CD4-positive, alpha-beta T cell treated with Interleukin-21 for 1 hour (primary cell): ENCODE measurements at places on chromosomes 6 and 20.

- DNase-seq = no peak
These were observed 52.2 kb upstream of the FAM83C start for GRCh38 chr20:35344354-35344837.

DNA sequence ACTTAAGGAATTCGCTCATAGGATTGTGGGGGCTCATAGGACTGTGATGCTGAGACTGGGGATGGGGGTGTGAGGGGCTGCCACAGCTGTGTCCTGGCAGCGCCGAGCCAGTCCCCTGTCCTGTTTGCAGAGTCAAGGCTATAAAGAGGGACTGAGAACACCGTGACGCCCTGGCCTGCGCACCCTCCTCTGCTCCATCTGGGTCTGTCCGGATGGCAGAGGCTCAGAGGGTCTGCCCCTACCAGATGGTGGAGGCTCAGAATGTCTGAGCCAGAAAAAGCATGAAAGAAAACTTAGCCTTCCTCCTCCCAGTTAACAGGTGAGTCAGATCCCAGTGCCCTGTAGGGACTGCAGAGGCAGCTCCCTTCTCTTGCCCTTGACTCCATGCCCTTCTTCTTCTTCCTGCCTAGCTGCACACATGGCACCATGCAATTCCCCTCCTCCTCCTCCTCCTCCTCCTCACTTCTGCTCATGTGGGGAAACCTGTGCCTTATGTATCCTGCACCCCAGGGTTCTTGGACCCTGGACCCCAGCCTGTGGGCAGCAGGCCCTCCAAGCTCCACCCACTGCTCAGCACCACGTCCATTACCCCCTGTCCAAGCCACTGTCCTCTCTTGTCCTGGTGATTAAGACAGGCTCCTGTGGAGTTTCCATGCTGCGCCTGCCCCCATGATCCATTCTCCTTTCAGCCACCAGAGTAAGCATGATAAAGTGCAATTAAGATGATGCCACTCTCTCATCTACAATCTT is 410.0 kb upstream of the SULF2 start:
- no peak for DNase-seq

GRCh38 chr6:75157336-75157735 is 48.5 kb downstream of the COL12A1 start:
- no peak for DNase-seq

DNA sequence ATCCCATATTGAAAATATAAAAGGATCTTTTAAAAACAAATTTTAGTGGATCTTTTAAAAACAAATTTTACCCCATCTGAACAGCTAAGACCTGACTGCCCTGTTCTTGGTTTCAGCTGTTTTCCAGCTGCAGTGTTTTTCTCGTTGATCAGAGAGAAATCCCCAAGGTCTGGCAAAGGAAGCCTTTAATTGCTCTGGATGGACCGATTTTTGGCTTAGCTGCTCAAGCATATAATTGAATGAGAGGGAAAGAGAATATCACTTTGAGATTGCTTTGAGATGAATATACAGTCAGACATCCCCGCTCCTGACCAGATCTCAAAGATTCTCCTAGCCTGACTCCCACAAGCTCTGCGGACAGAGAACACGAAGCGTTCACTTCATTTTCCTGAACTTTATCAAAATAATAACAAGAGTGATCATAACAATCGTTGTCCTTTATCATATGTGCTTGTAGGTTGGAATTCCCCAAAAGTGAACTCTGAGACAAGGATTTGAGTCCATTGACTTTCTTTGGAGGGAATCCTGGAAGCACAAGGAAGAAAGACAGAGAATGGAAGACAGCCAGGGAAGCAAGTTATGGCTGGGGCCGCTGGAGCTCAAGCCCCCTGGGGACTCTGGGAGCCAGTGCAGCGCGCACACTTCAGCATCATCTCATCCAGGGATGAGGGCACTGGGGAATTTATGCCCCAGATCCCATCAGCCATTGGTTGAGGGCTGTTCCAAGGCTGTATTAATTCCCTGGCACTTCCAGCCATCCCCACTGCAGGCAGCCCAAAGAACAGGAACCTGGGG is 101.3 kb downstream of the SNX5 start:
- DNase-seq = no peak

- no peak for DNase-seq
These were observed 85.1 kb upstream of the ESR1 start for GRCh38 chr6:151722342-151722741.

DNA sequence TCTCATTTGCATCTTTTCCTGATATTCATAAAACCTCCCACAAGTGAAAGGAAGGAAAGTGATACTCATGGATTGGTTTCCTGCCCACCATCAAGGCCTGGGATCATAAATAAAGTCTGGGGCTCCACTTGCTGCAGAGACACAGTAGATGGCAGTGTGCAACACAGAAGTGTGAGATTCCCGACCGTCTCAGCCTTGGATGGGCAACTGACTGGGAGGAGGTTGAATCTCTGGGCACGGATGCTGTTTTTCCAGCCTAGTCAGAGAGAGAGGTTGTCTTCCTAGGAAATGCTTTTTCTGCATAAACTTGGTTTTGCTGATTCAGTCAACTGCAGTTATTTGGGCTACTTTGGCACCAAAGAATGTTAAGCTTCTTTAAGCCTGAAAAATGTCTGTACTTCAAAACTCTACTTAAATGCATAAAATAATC is 9.9 kb upstream of the RFPL4B start:
- DNase-seq = no peak

GRCh38 chr6:30163090-30163917 is at the start of gene TRIM15:
TRIM15 (plus strand) TSS chr6:30163546; CDS start chr6:30163685, 139 bp downstream.
- peak; percentile 19 for DNase-seq

GRCh38 chr6:34560366-34561226 is 4.5 kb upstream of the SPDEF start:
- DNase-seq = no peak

DNA sequence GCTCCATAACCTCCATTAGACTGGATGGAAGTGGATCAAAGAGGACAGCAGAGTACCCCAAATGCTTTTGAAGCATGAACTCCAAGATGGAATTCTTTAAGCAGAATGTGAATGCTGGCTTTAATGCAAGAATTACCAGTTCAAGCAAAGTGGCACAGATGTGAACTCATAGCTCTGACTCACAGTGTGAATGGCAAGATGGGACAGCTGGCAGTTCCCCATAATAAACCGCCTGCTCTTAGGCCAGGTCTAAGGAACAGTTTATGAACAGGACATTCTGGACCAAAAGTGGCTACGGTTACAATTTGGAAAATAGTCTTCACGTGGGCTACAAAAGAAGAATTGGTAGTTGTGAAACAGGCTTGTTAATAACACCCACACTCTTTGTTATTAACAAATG is 76.5 kb downstream of the SPTLC3 start:
- no peak for DNase-seq

DNA sequence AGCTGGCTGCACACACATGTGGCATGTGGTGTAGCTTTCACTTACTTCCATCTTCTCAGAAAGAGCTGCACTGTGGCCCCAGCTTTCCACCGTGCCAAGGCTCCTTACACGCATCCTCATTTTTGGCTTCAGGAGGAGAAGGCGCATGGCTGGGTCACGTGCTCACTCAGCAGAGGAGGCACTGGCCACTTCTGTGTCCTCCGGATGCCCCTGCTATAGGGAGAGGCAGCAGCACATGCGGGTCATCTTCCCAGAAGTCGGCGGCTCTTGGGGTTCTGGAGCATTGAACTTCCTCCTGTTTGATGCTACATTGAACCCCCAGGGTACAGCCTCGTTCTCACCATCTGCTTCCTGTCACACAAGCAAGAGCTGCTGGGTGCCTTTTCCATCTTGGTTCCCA is 111.3 kb downstream of the FAM120B start:
- no peak for DNase-seq

GRCh38 chr6:162119341-162119740 is 608.2 kb downstream of the PRKN start:
- no peak for DNase-seq

GRCh38 chr6:123022975-123023374 is 26.9 kb downstream of the CLVS2 start:
- no peak for DNase-seq

DNA sequence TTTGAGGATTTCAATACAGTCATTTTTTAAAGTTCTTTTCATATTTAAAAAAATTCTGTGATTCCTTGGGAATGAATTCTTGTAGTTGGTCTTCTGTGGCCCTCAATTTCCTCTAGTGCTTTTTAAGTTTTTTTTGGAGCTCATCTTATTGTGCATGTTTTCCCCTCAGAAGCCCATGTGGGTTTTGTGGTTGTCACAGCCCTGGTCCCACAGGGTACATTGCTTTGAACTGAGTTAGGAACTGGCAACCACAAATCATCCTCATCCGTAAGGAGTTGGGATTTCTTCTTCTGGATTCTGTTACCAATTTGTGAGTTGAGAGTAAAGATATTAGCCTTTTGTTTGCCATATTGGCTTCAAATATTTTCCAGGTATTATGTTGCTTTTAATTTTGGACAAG is 89.9 kb downstream of the AKAP7 start:
- DNase-seq = no peak

DNA sequence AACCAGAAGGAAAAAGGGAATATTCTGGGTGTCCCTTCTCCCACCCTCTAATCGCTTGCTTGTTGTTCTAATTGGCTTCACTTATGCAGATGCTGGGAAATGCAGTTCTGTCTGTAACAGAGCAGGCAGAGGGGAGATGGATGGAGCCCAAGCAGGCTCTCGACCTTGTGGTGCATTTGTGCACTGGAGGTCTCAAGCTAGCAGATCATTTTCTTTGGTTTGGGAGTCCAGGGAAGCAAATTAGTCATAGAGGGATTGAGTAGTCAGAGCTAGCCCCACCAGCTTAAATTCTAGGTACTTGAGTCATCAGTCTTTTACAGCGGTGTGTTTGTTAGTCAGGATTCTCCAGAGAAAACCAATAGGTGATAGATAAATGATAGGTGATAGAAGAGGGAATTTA is 234.7 kb upstream of the ECI2 start:
- no peak for DNase-seq

- peak; percentile 15 for DNase-seq
These were observed 49.2 kb downstream of the GNAS start for GRCh38 chr20:58901488-58902402.

- no peak for DNase-seq
These were observed 49.0 kb downstream of the TMEM170B start for GRCh38 chr6:11586536-11586935.

GRCh38 chr20:39829256-39829655 is 859.8 kb downstream of the MAFB start:
- no peak for DNase-seq

- DNase-seq = no peak
These were observed 30.7 kb upstream of the RIN2 start for GRCh38 chr20:19727251-19727847.

DNA sequence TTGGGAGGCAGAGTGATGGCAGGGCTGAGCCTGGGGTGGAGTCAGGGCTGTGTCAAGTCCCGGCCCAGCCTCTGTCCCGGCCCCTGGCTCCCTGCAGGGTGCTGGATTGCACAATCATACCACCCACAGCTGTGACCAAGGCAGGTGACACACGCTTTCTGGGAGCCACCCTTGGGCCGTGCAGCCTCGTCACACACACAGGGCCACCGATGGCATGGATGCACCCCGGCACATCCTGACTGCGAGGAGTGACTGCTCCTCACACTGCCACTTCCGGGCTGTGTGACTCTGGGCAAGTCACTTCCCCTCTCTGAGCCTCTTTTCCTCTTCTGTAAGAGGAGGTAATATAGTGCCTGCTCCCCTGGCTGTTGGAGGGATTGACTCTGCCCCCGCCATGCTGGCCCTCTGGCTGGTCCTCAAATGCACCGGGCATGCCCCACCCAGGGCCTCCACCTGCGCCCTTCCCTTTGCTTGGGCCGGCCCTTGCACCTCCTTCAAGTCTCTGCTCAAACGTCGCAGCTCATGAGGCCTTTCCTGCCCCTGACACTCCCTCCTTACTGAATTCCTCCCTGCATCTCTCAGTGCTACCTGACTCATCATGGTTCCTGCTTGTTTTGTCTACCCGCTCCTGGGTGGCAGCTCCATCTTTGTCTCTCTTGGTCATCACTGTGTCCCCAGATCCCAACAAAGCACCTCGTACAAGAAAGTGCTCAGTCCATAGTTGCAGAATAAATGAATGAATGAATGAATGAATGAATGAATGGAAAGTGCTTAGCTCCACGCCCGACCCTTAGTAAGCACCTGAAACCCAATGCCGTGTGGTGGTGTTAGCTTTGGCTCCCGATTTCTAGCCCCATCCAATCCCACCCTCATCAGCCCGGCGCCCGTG is 93.5 kb downstream of the CEBPB start:
- DNase-seq = peak; percentile 17

- no peak for DNase-seq
These were observed 49.4 kb upstream of the RREB1 start for GRCh38 chr6:7058250-7058923.

GRCh38 chr6:259901-260508 is 32.3 kb upstream of the DUSP22 start:
- peak; percentile 39 for DNase-seq

GRCh38 chr6:156866220-156867015 is 89.2 kb downstream of the ARID1B start:
- DNase-seq = peak; percentile 15

DNA sequence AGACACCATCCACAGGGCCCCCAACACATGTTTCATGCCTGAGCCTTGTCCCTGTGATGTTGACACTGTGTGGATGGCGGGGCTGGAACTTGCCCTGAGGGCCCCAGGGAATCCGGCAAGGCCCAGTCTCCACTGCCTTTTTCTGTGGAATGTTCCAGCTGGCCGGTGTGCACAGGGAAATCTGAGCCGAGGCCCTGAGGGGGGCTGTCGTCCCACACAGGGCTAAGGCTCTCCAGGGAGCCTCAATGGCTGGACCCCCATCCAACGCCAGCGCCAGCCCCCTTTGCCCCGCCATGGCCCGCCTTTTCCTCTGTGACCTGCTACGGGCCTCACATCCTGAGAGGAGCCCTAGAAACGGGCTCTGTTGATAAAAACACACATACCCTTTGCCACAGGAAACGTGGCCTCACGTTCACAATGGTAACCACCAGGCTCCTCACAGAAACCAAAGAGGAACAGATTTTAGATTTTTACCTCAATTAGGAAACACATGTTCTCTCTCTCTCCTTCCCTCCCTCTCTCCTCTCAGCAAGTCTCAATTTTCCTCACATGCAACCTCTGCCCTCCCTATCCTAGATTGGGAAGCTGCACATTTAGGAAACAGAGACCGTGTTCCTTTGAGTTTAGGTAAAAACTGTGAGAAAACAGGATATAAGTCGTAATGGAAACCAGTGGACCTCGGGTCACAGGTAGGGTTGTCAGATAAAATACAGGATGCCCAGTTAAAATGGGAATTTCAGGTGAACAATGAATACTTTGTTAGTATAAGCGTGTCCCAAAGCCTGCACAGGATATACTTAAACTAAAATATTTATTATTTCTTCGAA is 13.7 kb upstream of the ZNF831 start:
- DNase-seq = peak; percentile 92

GRCh38 chr6:155026022-155026705 is 31.0 kb downstream of the TIAM2 start:
- no peak for DNase-seq

- DNase-seq = no peak
These were observed 20.6 kb upstream of the CSNK2A1 start for GRCh38 chr20:564192-564591.

GRCh38 chr6:5950361-5950785 is 56.4 kb downstream of the NRN1 start:
- no peak for DNase-seq

- DNase-seq = no peak
These were observed 9.4 kb upstream of the NANP start for GRCh38 chr20:25632940-25633790.
